ENCODE measurements at places on chromosomes 5 and 9.

DNA sequence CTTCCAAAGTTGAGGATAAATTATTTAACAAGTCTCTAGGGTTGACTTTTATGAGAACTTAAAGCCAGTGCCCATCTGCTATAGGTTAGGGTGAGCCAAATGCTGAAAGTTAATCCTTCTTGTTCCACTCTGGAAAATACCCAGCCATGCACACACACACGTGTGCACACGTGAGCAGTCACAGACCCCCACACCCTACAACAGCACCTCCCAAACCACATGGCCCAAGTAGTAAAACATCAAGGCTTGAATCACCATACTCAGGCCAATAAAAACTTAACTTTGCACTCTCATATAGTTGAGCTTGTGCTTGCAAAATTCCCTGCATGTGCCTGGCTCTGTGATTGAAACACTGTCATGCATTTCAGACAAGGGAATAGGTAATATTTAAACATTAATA lies 467.6 kb downstream of the ARHGEF28 start:
- DNase-seq: no peak

DNA sequence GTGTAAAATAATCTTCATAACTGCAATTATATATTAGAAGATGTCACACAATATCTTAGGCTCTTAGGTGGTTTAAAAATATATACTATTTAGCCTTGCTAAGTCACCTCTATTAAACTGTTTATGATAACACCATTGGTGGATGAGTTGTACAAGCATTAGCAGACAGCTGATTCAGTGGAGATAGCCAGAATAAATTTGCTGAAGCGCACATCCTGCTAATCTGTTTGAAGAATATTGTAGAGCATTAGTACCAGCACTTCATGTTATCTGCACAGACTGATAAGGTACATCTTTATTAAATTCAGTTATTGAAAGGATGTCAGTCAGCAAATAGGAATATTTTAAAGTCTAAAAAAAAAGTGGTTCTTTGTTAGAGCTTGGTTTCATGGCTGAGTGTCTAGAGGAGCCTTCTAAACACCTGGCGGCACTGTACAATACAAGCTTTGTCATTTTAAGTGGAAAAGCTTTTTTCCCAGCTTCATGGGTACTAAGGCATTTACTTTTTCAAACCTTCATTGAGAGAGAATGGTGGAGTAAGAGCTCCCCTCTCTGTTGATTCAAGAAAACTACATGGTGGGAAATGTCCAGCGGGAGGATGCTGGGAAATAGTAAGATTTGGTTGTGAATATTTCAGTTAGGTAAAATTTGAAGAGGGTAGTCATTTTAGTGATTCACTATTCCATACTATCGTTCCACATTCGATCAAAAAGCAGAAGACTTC lies 275.1 kb downstream of the SLF1 start:
- DNase-seq: no peak

- no peak for DNase-seq
Measured at GRCh38 chr5:72835633-72836032, 19.2 kb downstream of the TNPO1 start.

GRCh38 chr9:87148331-87149104 lies 201.2 kb upstream of the GAS1 start:
- no peak for DNase-seq

GRCh38 chr9:136172412-136173079 lies 32.4 kb downstream of the LHX3 start:
- no peak for DNase-seq

DNA sequence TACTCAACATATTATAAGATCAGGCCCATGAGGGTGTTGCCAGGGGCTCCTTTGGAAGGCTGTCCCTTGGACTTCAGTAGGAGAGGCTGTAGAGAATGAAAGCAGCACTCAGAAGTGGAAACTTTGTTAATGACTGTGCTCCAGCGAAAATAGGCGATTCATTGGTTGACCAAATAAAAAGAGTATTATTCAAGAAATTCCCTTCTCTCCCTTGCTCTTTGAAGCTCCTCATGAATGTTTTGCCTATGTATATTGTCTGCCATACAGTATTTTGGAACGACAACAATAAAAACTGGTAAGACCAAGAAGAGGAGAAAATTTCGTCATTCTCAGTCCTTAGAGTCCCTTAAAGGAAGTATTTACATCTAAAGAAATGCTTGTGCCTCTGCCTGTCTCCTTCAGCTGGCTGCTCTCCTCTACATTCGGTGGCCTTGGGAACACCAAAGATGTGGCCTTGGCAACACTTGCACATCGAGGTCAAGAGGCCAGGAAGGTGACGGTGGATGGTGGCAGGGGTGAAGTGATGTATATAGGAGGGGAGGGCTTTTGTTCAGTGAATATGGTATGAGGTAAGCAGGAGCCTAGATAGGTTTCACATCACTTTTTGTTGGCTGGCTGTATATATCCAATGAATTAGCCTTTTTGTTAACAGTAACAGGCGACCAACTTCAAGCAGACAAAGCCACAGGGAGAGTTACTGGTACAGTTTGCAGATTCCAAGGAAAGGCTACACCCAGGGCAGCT lies 95.0 kb upstream of the ACTBL2 start:
- no peak for DNase-seq

DNA sequence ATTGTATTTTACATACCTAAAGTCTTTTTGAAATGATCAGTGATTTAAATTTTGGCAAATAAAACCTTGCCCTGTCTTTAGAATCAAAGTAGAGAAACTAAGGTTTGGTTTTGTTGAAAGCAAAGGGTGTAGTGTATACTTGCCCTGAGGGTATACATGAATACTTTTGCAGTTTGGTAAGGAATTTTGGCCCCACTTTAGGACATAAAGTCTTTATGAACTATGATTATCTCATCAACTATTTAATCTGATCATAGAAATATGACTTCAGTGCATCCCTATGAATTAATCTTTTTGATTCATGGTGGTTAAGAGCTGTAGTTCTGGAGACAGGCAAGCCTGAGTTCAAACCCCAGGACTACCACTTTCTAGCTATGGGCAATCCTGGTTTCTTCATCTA lies 17.7 kb downstream of the RAD1 start:
- DNase-seq: no peak

GRCh38 chr9:135210676-135211523 lies 123.4 kb downstream of the OLFM1 start:
- no peak for DNase-seq

DNA sequence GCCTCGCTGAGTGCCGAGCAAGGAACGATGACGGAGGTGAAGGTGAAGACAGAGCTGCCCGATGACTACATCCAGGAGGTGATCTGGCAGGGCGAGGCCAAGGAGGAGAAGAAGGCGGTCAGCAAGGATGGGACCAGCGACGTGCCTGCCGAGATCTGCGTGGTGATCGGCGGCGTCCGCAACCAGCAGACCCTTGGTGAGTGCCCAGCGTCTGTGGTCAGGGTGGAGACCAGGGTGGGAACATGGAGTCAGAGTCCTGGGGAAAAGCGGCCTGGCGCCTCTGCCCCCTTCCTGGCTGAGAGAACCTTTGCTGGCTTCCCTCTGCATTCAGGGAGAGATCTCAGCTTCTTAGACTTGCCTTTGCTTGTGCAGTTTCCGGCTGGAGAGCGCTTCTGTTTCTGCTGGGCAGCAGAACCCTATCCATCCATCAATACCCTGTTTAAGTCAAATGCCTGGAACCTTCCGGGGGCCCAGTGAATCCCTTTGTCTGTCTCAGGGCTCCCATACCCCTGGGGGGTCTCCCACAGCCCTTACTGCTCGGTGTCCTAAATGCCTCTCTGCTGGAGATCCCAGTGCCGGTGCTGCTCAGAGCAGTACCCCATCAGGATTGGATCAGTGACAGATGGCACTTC lies 89.6 kb downstream of the AMBP start:
- DNase-seq: no peak

- no peak for DNase-seq
Measured at GRCh38 chr9:121718501-121718900, 67.1 kb downstream of the DAB2IP start.

- no peak for DNase-seq
Measured at GRCh38 chr9:84317563-84317962, 23.0 kb downstream of the SLC28A3 start.

GRCh38 chr5:41009232-41009631 lies 61.9 kb downstream of the MROH2B start:
- DNase-seq: no peak

GRCh38 chr5:102809033-102809432 lies 53.9 kb downstream of the PAM start:
- DNase-seq: no peak

- DNase-seq: peak; percentile 56
Measured at GRCh38 chr5:141570655-141571054, 48.1 kb downstream of the DIAPH1 start.

GRCh38 chr5:101036778-101037177 lies 133.7 kb upstream of the ST8SIA4 start:
- DNase-seq: no peak

Measured in GF-D8 (cell line).